Esophagus mucosa (tissue), 1 donor: ENCODE measurements at places on chromosomes 12 and 14. TPM values are rescaled to one million over a fixed set of nuclear protein-coding genes. Genes with fewer than 3 reads are reported as not detected.

The TTC7B gene
- 9.9 TPM for total RNA-seq

The NFYB gene
- 9.3 TPM for total RNA-seq

The ADAMTS20 gene
- total RNA-seq = not detected

The PZP gene
- not detected for total RNA-seq

The CLEC1B gene
- not detected for total RNA-seq

The NFE2 gene
- total RNA-seq = not detected
